Left colon (tissue), 2 donors: ENCODE measurements at places on chromosomes 11 and 22. TPM values are rescaled to one million over a fixed set of nuclear protein-coding genes. Genes with fewer than 3 reads are reported as not detected.

SCN3B gene
- total RNA-seq = 0.59 TPM

ART1 gene
- not detected for total RNA-seq

HIKESHI gene
- 13.7 TPM for total RNA-seq

MUC5AC gene
- 0.03 TPM for total RNA-seq

DNA sequence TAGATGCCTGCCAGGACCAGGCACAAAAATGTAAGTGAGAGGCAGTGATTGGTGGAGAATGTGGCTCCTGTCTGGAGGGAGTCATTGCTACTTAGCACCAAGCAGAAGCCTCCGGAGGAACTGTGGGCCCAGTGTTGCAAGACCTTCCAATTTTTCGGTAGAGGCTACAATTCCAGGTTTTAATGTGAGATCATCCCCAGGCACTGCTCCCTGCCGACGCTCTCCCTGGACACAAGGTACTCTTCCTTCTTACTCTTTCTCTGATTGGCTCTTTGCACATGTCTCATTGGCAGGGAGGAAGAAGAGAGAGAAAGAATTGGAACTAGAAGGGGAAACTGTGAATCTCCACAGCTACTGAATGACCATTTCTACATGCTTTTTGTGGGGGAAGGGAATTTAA is 53.7 kb upstream of the EP300 start:
- DNase-seq = no peak

DNA sequence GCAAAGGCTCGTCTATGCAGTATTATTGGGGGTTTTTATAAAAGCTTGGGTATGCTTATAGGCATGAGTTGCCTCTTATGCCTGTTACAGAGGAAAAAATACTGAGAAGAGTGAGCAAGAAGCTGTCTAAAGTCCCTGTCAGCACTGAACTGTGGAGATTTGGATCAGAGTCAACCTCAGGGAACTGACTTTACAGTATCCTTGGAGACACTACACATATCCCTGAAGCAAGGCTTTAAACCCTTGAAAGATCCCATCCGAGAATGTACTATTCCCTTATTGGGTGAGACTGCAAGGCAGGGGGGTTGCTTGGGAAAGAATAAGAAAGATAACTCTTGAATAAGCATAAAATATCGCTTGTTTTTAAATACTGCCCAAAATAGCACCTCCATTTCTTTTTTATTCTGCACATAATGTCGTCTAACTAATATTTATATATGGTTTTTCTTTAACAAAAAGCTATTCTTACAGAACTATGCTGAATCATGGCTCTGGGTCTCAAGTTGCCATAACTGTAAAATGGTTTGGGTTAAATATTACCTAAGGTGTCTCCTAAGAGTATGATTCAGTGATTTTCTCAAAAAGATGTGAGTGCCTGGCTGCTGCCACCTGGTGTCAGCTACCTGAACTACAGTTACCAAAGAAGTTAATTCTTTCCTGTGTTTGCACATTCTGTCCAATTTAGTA is 1062.8 kb downstream of the DLG2 start:
- no peak for DNase-seq

DNA sequence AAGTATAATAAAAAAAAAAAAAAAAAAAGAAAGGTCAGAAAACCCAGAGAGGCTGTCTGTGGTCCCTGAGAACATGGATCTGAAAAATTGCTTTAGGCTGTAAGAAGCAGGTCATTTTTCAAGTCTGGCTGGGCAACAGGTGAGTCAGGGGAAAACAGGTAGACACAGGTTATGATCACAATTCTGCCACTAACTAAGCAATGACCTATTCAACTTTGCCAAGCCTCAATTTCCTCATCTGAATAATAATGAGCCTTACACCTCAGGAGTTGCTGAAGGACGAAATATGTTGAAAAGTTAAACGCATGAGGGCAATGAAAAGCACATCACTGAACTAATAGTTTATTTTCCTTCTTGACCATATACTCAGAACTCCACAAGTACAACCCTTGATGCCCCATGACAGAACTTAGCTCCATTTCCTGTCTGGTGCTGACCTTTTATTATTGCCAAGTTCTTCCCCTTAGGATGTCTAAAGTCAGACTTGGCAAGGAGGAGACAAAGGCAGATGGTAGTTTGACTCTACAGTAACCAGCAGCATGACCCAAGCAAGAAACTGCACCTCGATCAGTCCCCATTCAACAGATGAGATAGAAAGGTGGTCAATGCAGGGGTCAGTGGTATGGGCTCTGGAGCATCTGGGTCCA is 93.6 kb downstream of the SYN3 start:
- DNase-seq = no peak

DNA sequence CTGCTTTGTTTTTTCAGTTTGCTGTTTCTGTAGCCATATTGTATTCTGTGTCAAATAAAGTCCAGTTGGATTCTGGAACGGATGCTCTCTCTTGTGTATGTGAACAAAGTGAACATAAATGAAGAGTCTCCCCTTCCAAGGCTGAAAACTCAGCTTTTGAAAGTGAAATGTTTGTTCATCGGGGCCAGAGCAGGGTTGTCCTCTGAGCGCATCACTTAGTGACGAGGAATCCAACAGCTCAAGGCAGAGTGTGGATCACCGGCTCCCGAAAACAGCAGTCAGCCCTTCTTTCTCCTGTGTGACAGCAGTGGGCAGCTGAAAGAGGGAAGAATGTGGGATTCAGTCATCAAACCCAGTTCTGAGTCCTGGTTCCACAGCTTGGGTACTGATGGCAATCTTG is 21.4 kb downstream of the RBX1 start:
- no peak for DNase-seq

DNA sequence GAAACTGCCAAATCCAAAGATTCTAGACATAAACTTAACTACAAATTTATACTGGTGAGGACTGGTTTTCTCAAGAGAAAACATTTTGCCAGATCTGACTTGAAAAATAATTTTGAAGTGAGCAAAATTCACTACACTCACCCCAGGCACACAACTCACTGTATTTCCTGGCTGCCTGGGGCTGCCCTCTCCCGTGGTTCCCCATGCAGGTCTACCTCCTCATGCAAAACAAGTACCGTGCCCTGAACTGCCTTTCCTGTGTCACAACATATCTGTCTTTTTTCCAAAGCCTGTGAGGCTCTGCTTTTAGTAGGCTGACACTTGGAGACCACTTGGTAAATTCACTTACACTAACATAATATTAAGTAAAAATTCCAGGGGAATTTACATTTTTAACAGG is 76.4 kb downstream of the LIF start:
- DNase-seq = no peak
